Stimulated activated CD4-positive, alpha-beta T cell treated with anti-CD3 and anti-CD28 coated beads, Interleukin-2, amount 100 ng/mL, for 24 hours (primary cell): ENCODE measurements at places on chromosomes 7 and 10.

GRCh38 chr7:103664577-103664976 is 218.6 kb upstream of the SLC26A5 start:
- DNase-seq = no peak

DNA sequence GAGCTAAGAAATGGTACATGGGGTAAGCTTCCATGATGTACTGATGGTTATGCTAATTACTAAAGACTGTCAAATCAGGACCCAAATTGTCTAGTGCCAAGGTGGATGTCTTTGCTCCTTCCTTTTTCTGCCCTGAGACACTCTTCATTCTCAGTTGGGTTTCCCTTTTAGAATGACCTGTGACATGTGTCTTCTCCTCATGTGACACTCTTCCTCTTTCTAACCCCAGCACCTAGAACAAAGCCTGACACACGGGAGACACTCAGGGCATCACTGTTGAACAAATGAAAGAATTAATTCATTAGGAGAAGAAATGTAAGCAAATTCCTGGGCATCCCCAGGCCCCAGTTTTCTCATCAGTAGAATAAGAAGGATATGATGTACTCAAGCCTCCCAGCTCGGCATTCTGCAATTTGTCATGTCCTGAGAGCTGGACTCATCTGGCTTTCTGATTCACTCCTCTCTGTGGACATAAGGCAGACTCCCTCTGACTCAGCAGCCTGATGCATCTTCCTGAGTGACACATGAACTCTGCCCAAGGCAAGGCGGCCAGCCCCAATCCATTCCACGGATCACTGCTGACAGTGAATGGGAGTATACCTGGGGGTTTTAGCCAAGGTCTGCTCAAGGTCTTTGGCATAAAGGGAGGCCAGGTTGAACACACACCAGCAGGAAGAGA is 473.8 kb downstream of the KCNMA1 start:
- DNase-seq = no peak

DNA sequence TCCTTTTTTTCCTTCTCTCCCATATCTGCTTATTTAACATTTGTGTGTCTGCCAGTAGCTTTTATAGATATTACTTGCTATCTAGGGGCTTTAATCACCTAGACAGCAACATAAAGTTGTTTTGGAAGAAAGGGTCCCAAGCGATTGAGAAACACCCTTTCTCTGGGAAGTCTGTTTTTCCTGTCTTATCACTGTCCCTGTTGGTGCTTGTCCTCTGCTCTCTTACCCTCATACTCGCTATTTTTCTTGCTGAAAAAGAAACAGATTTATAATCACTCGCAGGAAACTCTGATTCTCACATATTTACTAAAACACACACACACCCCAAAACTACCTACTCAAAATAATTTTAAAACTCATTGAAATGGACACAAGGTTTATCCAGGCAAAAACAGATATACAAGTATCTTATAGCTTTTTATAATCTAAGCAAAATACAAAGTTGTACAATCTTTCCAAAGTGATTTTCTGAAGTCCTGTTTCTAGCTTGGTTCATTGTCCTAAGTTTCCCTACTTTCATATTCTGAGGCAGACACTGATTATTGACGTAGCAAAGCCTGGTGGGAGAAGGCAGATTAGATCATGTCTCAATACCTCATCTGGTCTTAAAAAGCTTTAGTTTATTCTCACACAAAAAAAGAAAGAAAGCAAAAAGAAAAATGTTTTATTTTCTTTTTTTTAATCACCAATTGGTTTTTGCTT is 157.3 kb downstream of the CACNA2D1 start:
- no peak for DNase-seq

DNA sequence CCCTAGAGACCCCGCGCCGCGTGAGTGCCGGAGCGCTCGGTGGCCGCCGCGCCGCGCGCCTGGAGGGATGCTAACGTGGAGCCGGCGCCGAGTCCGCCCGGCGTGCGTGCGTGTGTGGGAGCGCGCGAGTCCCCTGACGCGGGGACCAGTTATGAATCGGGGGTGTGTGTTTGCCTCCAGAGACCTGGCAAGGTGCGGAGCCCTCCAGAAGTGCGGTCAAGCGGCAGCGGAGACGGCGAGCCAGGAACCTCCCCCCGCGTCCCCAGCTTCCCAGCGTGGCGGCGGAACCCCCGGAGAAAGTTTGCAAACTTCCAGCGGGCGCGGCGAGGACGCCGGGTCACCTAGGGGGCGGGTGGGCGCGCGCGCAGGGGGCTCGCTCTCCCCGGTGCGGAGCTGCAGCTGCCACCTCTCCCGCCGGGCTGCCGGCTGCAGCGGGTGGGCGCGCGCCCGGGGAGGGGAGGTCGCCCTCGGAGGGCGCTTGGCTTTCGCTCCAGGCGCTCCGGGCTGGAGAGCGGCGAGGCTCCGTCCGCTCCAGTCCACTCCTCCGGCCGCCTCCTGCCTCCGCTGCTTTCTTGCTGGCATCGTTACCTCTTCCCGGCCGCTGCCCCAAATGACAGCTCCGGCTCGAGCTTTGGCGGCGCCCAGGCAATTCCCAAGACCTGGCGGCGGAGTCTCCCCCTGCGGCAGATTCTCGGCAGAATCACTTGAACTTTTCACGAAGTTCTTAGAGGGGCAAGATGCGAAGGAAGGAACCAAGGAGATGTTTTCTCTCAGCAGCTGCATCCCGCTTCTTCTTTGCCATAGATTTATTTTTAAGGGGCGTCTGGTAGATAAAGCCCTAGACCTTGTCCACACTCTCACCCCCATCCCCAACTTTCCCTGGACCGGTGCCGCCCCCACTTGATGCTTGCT is 2.3 kb upstream of the CREB5 start:
- DNase-seq = no peak

DNA sequence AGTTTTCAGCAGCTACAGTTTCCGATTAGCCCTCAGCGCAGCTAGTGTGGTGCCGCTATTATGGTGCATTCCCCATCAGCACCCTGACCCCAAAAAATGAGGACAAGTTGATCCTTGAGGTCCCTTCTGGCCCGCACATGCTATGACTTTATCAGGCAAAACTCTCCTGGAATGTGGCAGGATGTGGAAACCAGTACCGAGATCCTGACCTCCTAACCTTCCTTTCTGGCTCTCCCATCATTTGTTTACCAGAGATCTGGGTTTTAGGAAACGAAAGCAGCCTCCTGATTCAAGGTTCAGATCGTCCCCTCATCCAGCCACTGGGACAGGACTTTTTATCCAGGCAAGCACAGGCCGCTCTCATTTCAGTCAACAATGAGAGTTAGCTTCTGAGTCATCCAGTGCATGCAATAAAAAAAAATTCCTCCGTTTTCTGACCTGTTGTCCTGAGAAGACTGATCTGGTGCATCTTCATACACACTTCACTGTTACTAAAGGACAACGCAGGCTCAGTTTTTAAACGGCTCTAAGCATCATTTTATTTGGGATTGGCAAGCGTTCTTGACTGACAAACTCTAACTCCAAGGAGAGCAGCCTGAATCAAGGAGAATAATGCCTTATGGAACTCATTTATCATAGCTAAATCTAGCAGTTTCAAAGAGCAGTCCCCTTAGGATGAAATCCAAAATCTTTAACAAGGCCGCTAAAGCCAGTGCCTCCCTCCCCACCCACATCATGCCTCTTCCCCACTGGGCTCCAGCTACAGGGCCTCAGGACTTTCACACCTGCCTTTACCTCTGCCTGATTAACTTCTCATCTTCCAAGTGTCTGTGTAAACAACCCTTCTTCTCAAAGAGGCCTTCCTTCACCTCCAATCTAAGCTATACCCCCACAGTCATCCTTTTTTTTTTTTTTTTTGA is 17.1 kb downstream of the PDLIM1 start:
- no peak for DNase-seq

GRCh38 chr7:114212721-114213429 is 201.7 kb upstream of the FOXP2 start:
- no peak for DNase-seq

- DNase-seq = no peak
Measured at GRCh38 chr7:132536654-132537395, 39.4 kb downstream of the PLXNA4 start.

GRCh38 chr10:73886085-73886529 is 11.8 kb upstream of the CAMK2G start:
- peak; percentile 67 for DNase-seq

GRCh38 chr10:99929360-99929759 is 80.4 kb downstream of the DNMBP start:
- DNase-seq = no peak

- DNase-seq = no peak
Measured at GRCh38 chr7:110941385-110941784, 149.5 kb upstream of the LRRN3 start.

DNA sequence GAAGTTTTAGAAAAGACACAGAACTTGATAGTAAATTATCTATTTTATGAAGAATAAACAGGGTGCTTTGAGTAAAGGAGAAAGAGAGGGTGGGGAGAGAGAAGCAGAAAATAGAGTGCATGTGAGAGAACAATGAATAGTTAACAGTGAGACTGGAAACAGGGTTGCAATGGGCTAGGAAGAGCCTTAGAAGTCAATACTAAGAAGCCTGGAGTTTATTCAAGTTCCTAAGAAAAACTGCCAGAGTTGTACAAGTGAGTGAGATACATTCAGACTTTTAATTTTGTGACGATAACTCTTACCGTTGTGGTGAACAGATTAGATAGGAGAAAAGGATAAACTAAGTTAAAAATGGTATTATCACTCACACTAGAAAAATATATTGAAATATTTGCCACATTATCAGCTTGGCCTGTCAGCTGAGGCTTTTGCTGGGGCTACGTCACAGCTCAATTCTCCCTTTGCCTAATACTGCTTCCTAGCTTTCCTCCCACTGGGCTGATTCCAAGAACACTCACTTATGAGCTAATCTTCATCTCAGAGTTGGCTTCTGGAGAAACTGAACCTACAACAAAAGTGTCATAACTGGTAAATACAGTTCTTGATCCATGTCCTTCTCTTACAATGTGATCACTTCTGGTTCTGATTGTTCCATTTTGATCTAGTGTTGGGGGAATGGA is 92.7 kb downstream of the SEMA3D start:
- no peak for DNase-seq

DNA sequence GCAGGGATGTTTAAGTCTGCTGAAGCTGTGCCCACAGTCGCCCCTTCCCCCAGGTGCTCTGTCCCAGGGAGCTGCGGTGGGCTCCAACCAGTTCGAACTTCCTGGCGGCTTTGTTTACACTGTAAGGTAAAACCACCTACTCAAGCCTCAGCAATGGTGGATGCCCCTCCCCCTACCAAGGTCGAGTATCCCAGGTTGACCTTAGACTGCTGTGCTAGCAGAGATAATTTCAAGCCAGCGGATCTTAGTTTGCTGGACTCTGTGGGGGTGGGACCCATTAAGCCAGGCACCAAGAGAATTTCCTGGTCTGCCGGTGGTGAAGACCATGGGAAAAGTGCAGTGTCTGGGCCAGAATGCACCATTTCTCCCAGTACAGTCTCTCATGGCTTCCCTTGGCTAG is 56.0 kb downstream of the CCDC7 start:
- no peak for DNase-seq

GRCh38 chr7:107712025-107712424 is 31.9 kb upstream of the CBLL1 start:
- DNase-seq = no peak

DNA sequence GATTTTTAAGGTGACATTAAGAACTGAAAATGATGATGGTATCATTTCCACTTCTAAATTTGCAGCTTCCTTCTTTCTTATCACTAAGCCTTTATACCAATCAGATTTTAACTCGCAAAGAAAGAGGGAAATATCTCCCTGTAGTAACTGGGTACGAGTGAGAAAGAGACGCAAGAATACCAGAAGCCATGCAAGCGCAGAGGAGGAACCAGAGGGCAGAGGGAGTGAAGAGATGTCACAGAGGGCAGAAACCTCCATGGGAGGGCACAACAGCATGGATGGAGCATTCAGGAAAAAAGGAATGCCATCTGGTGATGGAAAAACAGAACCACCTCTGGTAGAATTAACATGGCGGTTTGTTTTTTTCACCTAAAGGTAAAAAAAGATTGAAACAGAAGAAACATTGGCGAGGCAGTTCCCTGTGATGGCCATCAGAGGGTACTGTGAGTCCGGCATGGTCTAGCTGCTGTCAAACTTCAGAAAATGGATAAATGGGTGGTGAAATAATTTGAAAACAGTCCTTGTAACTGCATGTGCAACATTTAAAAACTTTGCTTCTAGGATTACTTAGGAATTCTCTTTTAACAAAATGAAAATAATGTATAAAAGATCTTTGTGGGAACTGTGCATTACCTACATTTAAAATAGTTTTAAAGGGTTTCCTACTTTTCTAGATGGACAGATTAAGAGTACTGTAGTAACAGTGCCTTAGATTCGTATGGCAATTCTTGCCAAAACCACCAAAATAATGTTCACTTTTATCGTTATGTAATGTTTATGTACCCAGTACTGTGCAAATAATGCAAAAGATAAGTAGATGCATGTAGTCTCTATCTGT is 91.8 kb downstream of the ARHGAP12 start:
- no peak for DNase-seq

- DNase-seq = no peak
Measured at GRCh38 chr7:158050978-158051651, 536.5 kb downstream of the PTPRN2 start.

DNA sequence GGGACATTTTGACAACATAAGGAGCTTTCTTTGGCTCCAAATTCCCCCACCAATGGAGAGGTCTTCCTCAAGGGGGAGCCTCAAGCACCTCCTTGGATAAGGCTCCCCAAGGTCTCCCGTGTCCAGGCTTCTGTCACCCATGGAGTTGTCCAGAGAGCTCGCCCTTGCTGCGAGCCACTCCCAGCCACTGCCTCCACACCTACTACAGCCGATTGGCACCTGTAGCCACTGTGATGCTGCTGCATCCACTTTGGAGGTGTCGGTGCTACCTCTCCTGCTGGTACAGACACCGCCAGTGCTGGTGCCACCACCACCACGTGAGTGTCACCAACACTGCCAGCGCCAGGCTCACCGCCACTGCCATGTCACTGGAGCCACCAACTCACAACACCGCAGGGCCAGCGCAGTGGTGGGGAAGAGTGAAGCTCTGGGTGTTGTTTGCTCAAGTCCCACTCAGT is 22.1 kb upstream of the ENO4 start:
- DNase-seq = no peak

DNA sequence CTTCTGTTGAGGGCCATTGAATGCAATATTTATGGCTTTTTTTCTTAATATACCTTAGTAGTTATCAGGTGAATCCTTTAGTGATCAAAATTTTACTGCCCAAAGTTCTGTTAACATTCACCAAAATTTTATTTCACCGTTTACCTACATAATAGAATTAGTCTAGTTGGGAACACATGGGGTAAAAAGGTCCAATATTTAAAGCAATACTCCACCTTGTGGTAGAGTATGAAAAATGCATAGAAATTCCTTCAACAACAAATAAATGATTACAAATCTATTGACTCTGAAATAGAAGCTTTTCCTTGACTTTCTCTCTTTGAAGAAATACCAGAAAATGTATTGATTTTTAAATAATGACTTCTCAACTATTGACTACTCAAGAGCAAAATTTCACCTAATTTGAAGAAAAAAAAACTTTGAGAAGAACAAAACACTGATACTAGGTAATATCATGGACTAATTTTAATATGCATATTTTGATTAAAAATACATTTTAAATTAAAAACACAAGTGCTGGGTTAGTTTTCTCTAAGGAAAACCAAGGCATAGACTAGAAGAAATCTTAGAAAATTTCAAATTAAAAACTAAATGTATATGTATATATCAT is 43.3 kb downstream of the POLR1F start:
- no peak for DNase-seq

GRCh38 chr7:54687462-54688212 is 71.4 kb downstream of the SEC61G start:
- no peak for DNase-seq
